ENCODE measurements at places on chromosomes 5 and 9.

GRCh38 chr5:103066326-103066725 lies 53.6 kb downstream of the GIN1 start:
- DNase-seq, result no peak

DNA sequence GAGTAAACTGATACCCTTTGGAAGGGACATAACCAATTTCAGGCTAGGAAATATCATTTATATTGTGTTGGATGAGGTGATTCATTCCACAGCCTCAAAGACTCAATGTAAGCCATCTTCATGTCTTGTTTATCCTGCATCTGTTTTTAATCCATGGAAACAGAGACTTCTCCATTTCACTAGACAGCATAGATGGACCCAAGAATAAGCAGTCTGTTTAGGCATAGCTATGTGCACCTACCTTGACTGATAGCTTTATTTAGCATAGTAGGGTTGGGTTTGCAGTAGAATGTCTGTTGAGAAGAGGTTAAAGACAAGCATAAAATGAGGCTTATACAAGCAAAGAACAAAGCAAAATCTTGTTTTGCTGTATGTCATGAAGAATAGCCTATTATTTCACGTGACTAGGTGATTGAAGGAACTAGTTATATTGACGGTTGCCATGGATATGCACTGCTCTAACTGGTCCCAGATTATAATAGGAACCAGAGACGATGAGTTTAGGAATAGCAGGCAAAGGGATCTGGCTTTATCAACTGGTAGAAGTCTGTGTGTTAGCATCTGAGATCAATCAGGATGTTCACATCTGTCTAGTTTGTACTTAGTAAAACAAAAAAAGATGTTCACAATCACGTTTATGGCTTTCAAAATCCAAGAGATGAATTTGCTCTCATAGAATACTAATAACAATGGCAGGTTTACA lies 154.8 kb upstream of the KLF9 start:
- DNase-seq, result no peak

DNA sequence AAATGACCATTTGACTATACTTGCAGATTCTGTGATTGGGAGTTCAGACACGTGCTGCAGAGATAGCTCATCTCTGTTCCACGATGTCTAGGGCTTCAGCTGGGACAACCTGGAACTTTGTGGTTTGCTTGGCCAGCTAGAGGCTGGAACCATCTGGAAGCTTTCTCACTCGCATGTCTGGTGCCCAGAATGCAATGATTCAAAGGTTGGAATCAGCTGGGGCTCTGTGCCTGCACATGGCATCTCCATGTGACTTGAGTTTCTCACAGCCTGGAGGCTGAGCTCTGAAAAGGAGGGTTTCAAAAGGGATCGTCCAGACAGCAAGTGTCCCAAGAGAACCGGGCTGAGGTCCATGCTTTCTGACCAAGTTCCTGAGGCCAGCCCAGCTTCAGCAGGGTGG lies 465.2 kb downstream of the GADD45G start:
- DNase-seq, result no peak

DNA sequence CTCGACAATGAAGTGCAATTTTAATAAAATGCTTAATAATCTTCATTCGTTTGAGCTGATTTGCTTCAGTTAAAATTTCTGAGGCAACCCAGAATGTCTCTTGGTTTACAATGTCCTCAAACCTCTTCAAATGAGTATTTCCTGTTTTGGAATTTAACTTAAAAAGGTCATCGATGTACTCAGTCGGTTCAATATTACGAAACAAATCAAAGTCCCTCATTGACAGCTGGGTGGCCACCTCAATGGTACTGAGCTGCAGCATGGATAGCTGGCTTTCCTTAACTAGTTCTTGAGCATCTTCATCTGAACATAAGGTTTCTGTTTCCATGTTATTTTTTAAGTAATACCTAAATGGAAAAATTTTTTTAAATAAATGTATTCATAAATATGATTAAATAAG lies 173.3 kb downstream of the RAPGEF6 start:
- no peak for DNase-seq

All from stimulated activated CD4-positive, alpha-beta T cell treated with anti-CD3 and anti-CD28 coated beads, Interleukin-15, amount 100 ng/mL, for 48 hours (primary cell).